ENCODE measurements at places on chromosomes 13 and 19.

DNA sequence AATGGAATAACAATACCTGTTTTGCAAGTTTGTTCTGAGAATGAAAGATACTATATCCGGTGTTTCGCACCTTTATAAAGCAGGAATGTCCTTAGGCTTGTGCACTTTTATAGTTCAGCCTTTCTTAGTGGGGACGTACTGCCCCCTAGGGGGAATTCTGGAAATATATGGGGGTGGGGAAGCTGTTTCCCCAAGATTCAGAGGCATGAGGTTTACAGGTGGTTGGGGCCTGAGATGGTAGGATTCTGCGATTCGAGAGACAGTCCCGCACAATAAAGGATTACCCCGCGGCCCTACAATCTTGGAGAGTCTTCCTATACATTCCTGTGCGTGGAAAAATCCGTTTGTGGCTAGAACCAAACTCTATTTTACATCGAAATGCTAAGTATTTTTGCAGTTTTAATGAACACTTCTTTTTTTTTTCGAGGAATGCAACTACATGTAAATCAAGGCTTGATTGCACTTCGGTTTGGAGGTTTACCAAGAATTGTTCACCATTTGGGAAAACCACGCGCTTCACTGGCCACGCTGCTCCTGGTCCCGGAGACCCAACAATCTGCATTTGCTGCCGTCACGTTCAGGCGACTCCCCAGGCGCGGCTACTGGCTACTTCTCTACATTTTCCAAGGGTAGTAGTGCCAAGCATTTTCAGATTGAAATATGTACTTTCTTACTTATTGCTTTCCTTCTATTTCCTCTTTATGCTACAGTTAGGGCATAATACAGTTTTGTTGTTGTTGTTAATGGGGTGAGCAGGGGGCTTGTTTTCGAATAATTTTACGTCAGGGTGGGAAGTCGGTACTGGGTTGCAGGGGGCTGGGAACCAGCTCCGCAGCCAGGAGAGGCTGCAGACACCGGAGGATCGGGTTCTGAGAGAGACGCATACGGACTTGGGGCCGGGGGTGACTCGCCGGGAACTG lies 830 bp downstream of the NEK5 start:
- peak; percentile 71 for DNase-seq

DNA sequence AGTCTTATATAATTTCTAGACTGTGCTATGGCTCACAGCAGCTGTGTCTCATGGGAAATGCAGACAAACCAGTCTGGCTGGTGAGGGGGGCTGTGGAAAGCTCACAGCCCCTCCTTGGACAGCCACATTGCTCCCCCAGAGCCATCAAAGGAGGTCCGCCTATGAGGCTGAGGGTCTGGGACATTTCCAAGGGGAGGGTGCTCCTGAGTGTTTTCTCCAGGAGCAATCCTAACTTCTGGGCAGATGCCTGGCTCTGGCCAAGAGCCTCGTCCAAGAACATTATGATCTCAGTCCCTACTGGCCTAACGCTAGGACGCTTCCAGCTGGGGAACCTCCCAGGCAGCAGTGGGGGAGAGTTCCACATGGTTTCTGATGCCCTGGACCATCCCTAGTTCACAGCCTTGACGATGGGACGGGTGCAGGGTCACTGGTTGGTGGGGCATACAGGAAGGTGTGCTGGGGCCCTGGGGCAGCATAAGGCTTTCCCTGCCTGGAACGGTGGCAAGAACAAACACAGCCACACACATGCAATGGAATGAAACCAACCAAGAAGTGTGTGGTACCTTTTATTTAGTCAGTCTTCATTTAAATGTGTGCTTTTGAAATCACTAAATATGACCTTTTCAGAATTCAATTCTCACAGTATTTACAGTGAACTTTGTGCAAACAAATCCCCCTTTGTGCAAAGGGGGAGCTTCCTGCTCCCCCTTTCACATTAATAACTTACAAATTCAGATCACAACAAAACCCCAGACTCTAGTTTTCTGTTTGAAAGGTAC lies 60.6 kb downstream of the CDADC1 start:
- DNase-seq: peak; percentile 83

DNA sequence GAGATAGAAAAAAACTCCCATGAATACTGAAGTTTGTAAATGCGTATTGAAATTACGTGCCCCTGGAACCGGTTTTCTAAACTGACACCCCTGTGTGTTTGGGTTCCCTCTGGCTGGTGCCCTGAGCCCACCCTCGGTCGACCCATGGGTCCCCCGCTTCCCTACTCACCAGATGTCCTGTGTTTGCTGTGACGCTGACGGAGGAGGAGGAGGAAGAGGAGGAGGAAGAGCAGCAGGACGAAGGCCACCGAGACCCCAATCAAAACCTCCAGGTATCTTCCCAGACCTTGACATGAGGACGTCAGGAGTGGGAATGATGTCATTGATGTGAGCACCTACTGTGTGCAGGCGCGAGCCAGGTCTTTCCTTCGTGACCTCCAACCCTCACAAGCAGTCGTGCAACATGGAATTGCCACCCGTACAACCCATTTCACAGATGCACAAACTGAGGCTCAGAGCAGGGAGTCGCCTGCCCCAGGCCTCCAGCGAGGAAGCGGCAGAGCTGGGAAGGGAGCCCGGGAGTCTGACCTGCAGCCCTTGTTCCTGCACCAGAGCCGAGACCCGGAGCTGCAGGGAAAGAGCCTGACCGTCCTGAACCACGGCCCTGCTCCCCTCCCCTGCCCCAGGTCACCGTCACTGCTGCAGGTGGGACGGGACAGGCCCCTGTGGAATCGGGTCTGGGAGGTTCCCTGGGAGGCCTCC lies 3.7 kb downstream of the LILRB3 start:
- DNase-seq: no peak

DNA sequence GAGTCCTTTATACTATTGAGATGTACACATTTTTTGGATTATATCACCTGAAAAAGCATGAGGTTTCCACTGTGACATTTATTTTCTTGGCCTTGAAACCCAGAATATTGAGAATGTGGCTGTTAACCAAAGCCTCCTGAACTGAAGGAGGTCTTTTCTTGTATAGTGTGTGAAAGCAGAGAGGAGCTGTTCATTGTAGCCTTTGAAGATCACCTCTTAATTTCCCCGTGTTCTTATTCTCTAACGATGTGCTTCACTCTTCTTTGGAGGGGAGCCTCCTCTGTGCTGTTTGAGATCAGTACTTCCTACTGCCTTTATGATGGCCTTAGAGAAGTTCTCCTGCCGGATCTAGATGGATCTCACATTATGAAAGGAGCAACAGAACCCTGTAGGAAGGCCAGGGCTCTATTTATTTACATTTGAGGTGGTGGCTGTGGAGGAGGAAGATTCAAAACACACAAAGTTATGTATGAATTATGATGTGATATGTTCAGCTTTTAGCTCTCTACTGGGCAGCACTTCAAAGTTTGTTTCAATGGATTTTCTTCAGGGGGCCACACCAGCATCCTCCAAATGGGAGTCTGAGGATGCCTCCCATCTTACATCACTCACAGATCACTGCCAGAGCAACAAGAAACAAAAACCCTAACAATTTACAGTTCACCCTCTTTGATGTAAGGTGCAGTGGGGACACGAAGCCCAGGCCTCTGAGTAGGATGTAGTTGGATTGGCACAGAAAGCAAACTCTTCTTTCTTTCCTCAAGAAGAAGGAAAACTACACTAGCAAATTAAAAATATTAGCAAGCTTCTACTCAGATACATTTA lies 322.3 kb downstream of the DLEU7 start:
- DNase-seq: no peak

DNA sequence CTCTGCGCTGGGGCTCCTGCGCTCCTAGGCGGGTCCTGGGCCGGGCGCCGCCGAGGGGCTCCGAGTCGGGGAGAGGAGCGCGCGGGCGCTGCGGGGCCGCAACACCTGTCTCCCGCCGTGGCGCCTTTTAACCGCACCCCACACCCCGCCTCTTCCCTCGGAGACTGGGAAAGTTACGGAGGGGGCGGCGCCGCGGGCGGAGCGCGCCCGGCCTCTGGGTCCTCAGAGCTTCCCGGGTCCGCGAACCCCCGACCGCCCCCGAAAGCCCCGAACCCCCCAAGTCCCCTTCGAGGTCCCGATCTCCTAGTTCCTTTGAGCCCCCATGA lies at the start of gene GJB2:
Gene GJB2 (minus strand): TSS at position 103 of the 326 bp plus-strand sequence. CDS start 3,357 bp downstream, outside the sequence.
- no peak for DNase-seq

- DNase-seq: no peak
These were observed 17.4 kb upstream of the SDHAF1 start for GRCh38 chr19:35977446-35978222.

- DNase-seq: no peak
These were observed 26.2 kb upstream of the CNMD start for GRCh38 chr13:52765611-52766390.

- no peak for DNase-seq
These were observed 294.6 kb downstream of the ITGBL1 start for GRCh38 chr13:101747039-101747438.

DNA sequence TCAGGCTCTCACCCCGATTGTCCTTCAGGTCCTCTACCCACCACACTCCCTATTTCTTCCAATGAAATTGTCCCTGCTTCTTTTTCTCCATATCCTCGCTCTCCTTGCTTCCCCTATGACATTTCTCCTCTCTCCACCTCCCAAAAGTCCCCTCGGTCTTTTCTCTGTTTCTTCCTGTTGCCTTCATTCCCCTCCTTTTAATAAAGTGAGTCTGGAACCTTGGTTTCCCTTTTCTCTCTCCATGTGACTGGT lies 676 bp upstream of the ZNF574 start:
- DNase-seq: no peak

GRCh38 chr13:91546900-91547299 lies 148.5 kb downstream of the GPC5 start:
- DNase-seq: no peak
